ENCODE measurements at places on chromosomes 13 and 19. TPM values are rescaled to one million over a fixed set of nuclear protein-coding genes. Genes with fewer than 3 reads are reported as not detected.

The CYP2S1 gene
- total RNA-seq, result 27.1 TPM

The SIAH3 gene
- not detected for total RNA-seq

The AKT1S1 gene
- total RNA-seq, result 121 TPM

The NLRP4 gene
- not detected for total RNA-seq

The SIGLEC7 gene
- total RNA-seq, result not detected

The RFX1 gene
- total RNA-seq, result 5.9 TPM

The VPS36 gene
- total RNA-seq, result 13.0 TPM

The SLC10A2 gene
- total RNA-seq, result not detected

The HSPB6 gene
- 0.33 TPM for total RNA-seq

The NKPD1 gene
- total RNA-seq, result 0.13 TPM

The MBD3L3 gene
- not detected for total RNA-seq

The PSG11 gene
- total RNA-seq, result not detected

The OR10H1 gene
- not detected for total RNA-seq

The CHMP2A gene
- 198 TPM for total RNA-seq

The KCNRG gene
- total RNA-seq, result 0.41 TPM

The ZNF223 gene
- total RNA-seq, result 2.8 TPM

The PTPRH gene
- total RNA-seq, result 5.8 TPM

The PSG5 gene
- total RNA-seq, result 0.58 TPM

The TPTE2 gene
- total RNA-seq, result not detected

The FUT1 gene
- 0.05 TPM for total RNA-seq

The POU2F2 gene
- 0.22 TPM for total RNA-seq

The ATP13A1 gene
- 34.6 TPM for total RNA-seq

The PDS5B gene
- total RNA-seq, result 9.7 TPM

The ZNF491 gene
- not detected for total RNA-seq

The SOX1 gene
- total RNA-seq, result not detected

The ICAM1 gene
- 4.4 TPM for total RNA-seq

The DMKN gene
- total RNA-seq, result 26.7 TPM

The LILRB3 gene
- 0.07 TPM for total RNA-seq

The ZNF558 gene
- total RNA-seq, result 6.4 TPM

The ERCC1 gene
- total RNA-seq, result 148 TPM

All from A549 treated with ZK216348 at 1 μM for 4 hours (cell line).